ENCODE measurements at places on chromosomes 13 and 19.
A peak's percentile ranks its signal among the peaks of the same experiment; 100 is the strongest.

- DNase-seq, result no peak
Observed at GRCh38 chr13:38202740-38203139, 146.9 kb upstream of the UFM1 start.

- DNase-seq, result no peak
Observed at GRCh38 chr13:74182491-74182890, 48.3 kb upstream of the KLF12 start.

DNA sequence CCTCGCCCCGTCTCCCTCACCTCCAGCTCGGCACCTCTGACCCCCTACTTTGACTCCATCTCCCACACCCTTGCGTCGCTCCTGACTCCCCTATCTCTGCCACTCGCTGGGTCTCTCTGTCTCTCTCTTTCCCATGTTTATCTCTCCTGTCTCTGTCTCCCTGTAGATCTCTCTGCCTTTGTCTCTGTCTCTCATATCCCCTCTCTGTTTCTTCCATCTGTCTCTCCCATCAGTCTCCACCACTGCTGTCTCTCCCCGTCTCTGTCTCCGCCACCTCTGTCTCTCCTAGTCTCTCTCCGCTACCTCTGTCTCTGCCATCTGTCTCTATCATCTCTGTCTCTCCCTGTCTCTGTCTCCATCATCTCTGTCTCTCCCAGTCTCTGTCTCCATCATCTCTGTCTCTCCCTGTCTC, 12.4 kb upstream of the BBC3 start:
- DNase-seq, result no peak

GRCh38 chr13:97353927-97354675, 79.9 kb upstream of the RAP2A start:
- no peak for DNase-seq

DNA sequence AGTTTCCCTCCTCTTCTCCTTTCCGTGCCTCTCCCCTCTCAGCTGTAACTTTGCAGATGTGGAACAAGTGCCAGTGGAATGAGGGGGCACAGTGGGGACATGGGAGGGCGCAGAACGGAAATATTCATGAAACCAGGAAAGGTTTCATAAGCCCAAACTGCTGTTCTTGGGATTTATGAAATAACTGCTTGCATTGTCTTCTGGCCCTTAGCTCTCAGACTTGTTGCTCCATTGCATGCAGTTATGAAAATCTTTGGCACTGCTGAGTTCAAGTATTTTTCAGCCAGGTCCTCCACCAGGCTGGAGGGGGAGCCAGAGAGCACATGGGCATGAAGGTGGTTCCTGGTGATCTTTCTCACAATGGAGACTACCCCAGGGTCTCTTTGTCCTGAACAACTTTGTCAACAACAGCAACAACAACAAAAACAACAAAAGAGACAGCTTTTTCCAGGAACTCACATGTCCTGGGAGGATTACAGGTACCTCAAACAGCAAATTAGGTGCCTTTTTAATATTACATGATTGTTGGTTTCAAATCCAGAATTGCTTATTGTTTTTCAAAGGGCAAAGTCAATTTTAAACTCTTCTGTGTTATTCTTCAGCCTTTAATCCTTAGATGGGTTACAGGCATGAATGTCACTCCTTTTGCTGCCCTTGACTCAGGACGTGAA, 1.5 kb downstream of the RGCC start:
- DNase-seq, result peak; percentile 63

DNA sequence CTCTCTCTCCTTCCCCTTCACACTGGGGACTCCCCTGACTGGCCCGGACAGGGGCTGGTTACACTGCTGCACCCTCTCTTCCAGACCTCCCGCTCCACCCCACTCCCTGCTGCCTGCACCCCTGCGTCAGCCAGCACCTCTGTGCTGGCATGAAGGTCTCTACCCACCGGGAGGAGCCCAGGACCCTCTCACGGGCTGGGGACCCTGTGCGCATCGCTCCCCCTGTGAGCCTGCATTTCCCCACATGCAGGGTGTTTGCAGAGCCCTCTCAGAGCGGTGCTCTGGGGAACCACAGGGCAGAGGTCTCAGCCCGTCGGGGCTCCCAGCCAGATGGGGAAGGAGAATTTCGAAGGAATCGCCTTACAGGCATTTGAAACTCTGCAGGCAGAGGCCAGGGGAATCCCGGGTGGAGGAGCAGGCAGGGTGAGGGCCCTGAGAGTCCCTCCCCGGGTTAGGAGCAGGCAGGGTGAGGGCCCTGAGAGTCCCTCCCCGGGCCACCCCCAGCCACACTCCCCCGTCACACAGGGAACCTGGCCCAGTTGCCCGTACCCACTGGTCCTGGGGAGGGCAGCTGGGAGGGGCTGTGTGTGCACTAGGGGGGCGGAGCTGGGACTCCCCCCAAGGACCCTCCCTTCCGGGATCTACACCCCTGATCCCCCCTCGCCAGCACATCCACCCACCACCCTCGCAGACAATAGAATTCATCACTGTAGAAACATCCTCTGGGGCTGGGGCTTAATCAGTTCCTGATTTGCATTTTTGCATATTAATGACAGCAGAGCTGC, 16.3 kb upstream of the TCF3 start:
- DNase-seq, result no peak

GRCh38 chr19:9009935-9010651, at the start of gene MUC16:
MUC16 (minus strand) TSS chr19:9010409.
- no peak for DNase-seq

GRCh38 chr19:41175801-41176777, 16.9 kb upstream of the CYP2S1 start:
- peak; percentile 84 for DNase-seq

GRCh38 chr13:53198736-53199135, 170.1 kb downstream of the OLFM4 start:
- no peak for DNase-seq

- DNase-seq, result no peak
Observed at GRCh38 chr19:46474211-46474610, 2.8 kb upstream of the PNMA8A start.

GRCh38 chr19:47514869-47515588, at the start of gene NAPA:
NAPA (minus strand) TSS chr19:47515063; CDS start chr19:47514940, 123 bp downstream.
- DNase-seq, result peak; percentile 100

DNA sequence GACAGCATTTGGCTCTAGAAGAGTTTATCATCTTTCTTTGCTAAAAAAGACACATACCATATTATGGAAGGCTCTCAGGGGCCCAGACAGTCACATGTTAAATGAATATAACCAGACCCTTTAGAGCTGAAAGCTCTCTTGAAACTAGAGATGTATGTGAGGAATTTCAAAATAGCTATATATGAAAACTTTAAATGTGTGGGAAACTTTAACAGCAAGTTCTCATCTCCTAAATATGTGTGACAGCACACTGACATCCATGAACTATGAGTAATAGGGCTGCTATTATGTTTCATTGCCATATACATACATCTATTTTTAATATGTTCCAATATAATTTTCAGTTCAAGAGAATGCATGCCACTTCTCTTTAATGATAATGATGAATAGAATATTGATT, 509.5 kb downstream of the GPC6 start:
- DNase-seq, result no peak

GRCh38 chr13:21530656-21531055, 71.6 kb upstream of the ZDHHC20 start:
- no peak for DNase-seq

DNA sequence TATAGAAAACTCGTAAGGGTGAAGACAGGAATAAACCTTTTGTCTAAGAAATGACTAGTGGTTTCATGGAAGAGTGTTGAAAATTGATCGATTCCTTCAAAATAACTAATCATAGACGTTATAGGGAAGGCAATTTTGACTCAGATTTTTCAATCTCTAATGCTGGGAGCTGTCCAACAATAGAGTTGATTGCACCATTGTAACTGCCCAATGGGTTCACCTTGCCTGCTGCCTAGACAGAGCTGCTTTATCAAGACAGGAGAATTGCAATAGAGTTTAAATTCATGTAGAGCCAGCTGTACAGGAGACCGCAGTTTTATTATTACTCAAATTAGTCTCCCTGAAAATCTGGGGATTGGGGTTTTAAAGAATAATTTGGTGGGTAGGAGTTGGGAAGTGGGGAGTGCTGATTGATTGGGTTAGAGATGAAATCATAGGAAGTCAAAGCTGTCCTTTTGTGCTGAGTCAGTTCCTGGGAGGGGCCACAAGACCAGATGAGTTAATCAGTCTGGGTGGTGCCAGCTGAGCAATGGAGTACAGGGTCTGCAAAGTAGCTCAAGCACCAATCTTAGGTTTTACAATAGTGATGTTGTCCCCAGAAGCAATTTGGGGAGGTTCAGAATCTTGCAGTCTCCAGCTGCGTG, 16.8 kb upstream of the ADGRE2 start:
- DNase-seq, result no peak
